A673 (cell line): ENCODE measurements at places on chromosomes 5 and 9. TPM values are rescaled to one million over a fixed set of nuclear protein-coding genes. Genes with fewer than 3 reads are reported as not detected.

DNA sequence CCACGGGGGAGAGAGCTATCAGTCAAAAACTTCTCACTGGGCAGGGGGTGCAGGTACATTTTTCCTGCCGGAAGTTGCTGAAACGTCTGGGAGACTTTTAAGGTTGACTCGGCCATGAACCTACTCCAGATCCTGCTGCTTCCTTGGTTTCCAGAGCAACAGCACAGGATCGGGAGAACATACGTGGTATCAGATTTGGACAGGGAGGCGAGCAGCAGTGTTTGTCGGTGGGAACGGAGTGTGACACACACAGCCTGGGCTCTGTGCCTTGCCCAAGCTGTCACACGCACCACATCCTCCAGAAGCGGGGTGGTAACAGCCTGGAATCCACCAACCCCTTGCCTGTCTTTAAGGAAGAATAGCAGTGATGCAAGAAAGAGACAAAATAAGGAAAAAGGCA is 276.5 kb downstream of the SLIT3 start:
- no peaks in the 10 kb centered on the region for H3K36me3 ChIP-seq
- no peaks in the 10 kb centered on the region for H3K4me1 ChIP-seq
- H3K27ac ChIP-seq, result no peak overlapping the region
- peaks cover 33% of the 10 kb centered on the region for H3K27me3 ChIP-seq

Gene LVRN
- total RNA-seq, result not detected in 2 replicates

DNA sequence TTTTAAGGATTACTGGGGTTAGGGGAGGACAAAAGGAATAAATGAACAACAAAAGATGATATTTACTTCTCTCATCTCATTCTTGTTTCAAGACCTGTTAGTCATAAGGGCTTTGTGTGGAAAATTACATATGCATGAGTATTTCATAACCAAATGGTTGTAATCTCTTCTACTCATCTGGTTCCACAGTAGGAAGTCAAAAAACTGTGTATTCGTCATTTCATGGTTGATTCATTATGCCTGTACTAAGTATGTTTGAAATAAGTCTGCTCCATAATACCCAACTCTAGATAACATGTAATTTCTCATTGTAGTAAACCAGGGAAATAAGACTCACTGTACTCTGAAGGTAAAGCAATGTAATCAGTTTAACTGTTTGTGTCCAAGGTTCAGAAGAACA is 212.9 kb downstream of the ARRDC3 start:
- H3K36me3 ChIP-seq, result no peaks in the 10 kb centered on the region
- no peak overlapping the region for H3K4me3 ChIP-seq
- peaks cover 35% of the 10 kb centered on the region for H3K4me1 ChIP-seq
- peak; percentile 78 for DNase-seq
- peak overlapping the region; percentile 28 for H3K27ac ChIP-seq
- no peaks in the 10 kb centered on the region for H3K27me3 ChIP-seq

Gene FOXD4L6
- not detected in 2 replicates for total RNA-seq

- no peak overlapping the region for H3K4me3 ChIP-seq
- no peaks in the 10 kb centered on the region for H3K4me1 ChIP-seq
- H3K27ac ChIP-seq, result no peak overlapping the region
- no peak for DNase-seq
- H3K36me3 ChIP-seq, result no peaks in the 10 kb centered on the region
Measured at GRCh38 chr9:89879276-89879675, 274.5 kb downstream of the GADD45G start.

Gene MOB3B
- 0.19 and 0.31 TPM in 2 replicates for total RNA-seq

DNA sequence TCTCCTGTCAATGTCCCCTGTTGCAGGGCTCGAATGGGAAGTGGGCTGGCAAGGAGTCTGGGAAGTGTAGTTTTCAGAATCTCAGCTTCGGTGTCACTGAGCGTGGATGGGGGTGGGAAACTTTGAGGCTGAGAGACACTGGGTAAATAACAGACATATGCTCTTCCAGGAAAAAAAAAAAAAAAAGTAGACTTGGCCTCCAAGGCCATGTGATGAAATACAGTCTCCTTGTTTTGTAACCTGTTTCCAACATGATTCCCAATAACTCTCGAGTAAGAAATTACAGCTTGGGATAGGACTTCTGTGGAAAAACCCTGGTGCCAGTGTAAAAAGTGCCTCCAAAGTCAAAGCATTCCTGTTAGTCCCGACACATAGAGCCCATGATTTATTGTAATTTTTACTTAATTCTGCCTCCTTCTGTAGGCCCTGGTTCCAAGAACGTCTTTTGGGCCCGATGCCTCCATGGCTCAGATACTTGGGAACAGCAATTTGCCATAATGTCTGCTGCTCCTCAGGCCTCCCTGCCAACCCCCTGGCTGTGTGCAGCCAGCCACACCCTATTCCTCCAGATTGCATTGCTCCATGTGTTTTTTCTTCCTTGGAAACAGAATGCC is 119.5 kb upstream of the TNC start:
- H3K27ac ChIP-seq, result no peak overlapping the region
- no peak overlapping the region for H3K4me3 ChIP-seq
- peaks cover 4% of the 10 kb centered on the region for H3K4me1 ChIP-seq

Gene CENPP
- total RNA-seq, result 15.6 and 17.4 TPM in 2 replicates

DNA sequence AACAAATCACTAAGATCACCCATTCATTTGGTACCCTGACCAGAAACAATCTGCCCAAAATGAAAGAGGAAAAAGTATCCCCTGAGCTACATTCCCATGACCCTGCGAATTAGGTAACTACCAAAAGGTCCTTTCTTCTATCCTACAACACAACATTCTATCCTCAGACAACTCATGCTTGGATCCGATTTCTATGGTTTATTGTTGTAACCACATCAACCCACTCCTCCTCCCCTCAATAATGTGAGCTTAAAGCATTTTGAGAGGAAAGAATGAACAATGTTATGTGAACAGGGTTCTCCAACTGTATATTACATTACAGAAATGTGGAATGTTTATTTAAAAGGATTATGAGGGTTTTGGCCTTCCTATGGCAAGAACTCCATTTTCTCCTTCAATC is 4.0 kb downstream of the SLC35D2 start:
- no peak overlapping the region for H3K27ac ChIP-seq
- peaks cover 3% of the 10 kb centered on the region for H3K36me3 ChIP-seq
- H3K4me3 ChIP-seq, result no peak overlapping the region
- H3K4me1 ChIP-seq, result no peaks in the 10 kb centered on the region
- DNase-seq, result no peak
- no peaks in the 10 kb centered on the region for H3K27me3 ChIP-seq

GRCh38 chr5:146243247-146243646 is 39.8 kb downstream of the RBM27 start:
- no peak overlapping the region for H3K4me3 ChIP-seq
- no peak for DNase-seq
- no peak overlapping the region for H3K27ac ChIP-seq
- no peaks in the 10 kb centered on the region for H3K27me3 ChIP-seq

GRCh38 chr5:78787783-78788182 is 139.2 kb upstream of the LHFPL2 start:
- H3K4me3 ChIP-seq, result no peak overlapping the region
- no peak overlapping the region for H3K27ac ChIP-seq
- H3K27me3 ChIP-seq, result no peaks in the 10 kb centered on the region
- no peaks in the 10 kb centered on the region for H3K36me3 ChIP-seq

DNA sequence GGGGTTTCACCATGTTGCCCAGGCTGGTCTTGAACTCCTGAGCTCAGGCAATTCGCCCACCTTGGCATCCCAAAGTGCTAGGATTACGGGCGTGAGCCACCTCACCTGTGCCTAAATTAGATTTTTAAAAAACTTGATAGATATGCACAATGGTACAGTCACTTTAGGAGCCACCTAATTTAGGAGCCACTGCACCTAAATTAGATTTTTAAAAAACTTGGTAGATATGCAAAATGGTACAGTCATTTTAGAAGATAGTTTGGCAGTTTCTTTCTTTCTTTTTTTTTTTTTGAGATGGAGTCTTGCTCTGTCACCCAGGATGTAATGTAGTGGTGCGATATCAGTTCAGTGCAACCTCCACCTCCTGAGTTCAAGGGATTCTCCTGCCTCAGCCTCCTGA is 37.8 kb upstream of the PLPP1 start:
- no peaks in the 10 kb centered on the region for H3K27me3 ChIP-seq
- H3K4me1 ChIP-seq, result no peaks in the 10 kb centered on the region
- DNase-seq, result no peak
- H3K36me3 ChIP-seq, result no peaks in the 10 kb centered on the region

- no peaks in the 10 kb centered on the region for H3K4me1 ChIP-seq
- H3K36me3 ChIP-seq, result no peaks in the 10 kb centered on the region
- H3K27ac ChIP-seq, result no peak overlapping the region
Measured at GRCh38 chr5:137487600-137487999, 11.5 kb downstream of the SPOCK1 start.

DNA sequence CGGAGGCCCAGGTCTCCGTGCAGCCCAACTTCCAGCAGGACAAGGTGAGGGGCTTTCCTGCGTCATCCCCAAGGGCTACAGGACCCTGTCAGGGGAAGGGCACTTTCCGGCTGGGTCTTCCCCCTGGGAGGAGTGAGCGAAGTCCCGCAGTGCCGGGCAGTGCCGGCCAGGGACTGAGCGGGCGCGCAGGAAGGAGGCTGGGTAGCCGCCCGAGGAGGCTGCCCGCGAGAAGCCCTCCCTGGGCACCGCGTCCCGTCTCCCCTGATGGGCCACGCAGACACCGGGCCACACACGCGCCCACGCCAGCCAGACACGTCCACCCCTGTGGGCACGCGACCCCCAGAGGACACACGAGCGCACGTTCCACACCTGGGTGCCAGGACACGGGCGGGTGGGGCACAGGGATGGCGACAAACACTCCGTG is 357 bp downstream of the PTGDS start:
- no peaks in the 10 kb centered on the region for H3K36me3 ChIP-seq
- H3K4me1 ChIP-seq, result no peaks in the 10 kb centered on the region
- DNase-seq, result no peak
- no peaks in the 10 kb centered on the region for H3K27me3 ChIP-seq

DNA sequence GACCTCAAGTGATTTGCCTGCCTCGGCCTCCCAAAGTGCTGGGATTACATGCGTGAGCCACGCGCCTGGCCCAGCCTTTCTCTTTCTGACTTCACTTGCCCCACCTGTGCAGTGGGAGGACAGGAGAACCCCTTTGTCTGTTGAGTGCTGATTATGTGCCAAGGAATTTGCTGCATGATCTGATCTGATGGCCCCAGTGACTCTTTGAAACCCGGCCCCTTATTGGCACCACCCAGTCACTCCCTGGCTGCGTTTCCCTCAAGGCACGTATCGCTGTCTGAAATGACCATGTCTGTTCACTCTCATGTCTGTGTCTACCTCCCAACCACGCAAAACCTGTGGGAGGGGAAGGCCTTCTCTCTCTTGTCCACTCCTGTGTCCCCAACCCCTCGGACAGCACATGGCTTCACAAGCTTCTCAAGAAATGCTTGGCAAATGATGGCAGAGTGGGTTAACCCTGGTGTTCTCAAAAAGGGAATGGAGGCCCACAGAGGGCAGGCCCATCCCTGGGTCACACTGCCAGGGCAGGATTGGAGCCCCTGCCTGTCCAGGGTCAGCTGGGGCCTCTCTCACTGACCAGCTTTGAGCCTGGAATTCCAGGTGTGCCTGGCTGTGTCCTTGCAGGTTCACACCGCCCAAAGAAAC is 21.9 kb downstream of the NEK6 start:
- no peak overlapping the region for H3K4me3 ChIP-seq
- peak overlapping the region; percentile 69 for H3K27ac ChIP-seq
- peaks cover 29% of the 10 kb centered on the region for H3K4me1 ChIP-seq

DNA sequence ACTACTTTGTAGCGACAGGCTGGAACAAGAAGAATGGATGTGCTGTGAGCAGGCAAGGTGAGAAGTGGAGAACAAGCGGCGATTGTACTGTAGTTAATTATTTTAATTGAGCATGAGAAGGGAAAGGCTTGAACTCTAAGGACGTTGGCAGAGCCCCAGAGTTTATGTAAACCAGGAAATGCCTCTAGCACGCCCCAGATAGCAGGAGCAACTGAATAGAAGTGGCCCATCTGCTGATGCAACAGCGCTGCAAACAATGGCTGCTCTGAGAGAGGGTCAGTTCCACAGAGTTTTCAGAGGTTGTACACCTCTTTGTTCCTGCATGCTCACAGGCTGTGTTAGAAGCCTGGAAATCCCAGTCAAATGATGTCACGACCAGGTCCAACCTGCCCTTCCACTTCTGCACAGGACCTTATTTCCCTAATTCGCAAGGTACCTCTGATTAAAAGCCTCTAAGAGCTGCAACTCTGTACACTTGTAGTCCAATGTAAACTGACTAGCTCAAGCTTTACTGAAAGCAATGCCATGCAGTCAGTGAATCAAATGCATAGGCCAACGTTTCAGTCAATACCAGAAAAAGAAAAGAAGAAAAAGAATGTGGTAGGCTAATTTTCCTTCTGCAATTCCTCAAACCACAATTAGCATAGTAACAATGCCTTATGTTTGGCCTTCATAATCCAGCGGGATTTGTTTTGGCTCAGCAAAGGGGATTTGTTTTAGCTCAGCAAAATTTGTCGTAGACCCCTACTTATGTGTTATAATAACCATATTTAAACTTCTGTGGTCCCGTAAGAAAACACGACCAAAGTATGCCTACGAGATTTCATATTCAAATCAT is 119.6 kb upstream of the RETREG1 start:
- H3K4me3 ChIP-seq, result no peak overlapping the region
- H3K27me3 ChIP-seq, result no peaks in the 10 kb centered on the region
- H3K27ac ChIP-seq, result peak overlapping the region; percentile 82
- H3K4me1 ChIP-seq, result peaks cover 37% of the 10 kb centered on the region
- peak; percentile 64 for DNase-seq
- H3K36me3 ChIP-seq, result peaks cover 52% of the 10 kb centered on the region

Gene OCLN
- total RNA-seq, result 13.3 and 14.1 TPM in 2 replicates

Gene PCDHGA1
- total RNA-seq, result 2.2 and 2.3 TPM in 2 replicates

- no peaks in the 10 kb centered on the region for H3K27me3 ChIP-seq
- no peak overlapping the region for H3K4me3 ChIP-seq
- no peak for DNase-seq
- H3K27ac ChIP-seq, result no peak overlapping the region
- H3K36me3 ChIP-seq, result no peaks in the 10 kb centered on the region
Measured at GRCh38 chr5:36621985-36622384, 15.6 kb downstream of the SLC1A3 start.

Gene EDIL3
- 4.6 and 6.6 TPM in 2 replicates for total RNA-seq

DNA sequence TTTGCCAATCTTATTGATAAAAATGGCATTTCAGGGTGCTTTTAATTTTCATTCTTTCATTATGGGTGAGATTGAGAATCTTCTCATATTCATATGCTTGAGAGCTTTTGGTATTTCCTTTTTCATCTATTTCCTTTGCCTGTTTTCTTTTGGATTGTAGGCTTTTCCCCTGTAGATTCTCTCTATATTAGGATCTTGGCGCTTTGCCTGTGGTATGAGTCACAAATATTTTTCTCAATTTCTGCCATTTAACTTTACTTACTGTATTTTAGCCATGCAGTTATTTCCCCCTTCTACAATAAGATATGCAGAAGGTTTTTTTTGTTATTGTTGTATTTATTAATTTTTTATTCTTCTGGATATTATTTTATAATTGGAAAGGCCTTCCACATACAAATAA is 21.5 kb upstream of the KLF9 start:
- DNase-seq, result peak; percentile 39

- no peaks in the 10 kb centered on the region for H3K4me1 ChIP-seq
- no peak overlapping the region for H3K27ac ChIP-seq
- no peak for DNase-seq
- no peak overlapping the region for H3K4me3 ChIP-seq
Measured at GRCh38 chr9:97318433-97318832, 11.0 kb downstream of the CCDC180 start.
